ENCODE measurements at places on chromosomes 6 and 20.

DNA sequence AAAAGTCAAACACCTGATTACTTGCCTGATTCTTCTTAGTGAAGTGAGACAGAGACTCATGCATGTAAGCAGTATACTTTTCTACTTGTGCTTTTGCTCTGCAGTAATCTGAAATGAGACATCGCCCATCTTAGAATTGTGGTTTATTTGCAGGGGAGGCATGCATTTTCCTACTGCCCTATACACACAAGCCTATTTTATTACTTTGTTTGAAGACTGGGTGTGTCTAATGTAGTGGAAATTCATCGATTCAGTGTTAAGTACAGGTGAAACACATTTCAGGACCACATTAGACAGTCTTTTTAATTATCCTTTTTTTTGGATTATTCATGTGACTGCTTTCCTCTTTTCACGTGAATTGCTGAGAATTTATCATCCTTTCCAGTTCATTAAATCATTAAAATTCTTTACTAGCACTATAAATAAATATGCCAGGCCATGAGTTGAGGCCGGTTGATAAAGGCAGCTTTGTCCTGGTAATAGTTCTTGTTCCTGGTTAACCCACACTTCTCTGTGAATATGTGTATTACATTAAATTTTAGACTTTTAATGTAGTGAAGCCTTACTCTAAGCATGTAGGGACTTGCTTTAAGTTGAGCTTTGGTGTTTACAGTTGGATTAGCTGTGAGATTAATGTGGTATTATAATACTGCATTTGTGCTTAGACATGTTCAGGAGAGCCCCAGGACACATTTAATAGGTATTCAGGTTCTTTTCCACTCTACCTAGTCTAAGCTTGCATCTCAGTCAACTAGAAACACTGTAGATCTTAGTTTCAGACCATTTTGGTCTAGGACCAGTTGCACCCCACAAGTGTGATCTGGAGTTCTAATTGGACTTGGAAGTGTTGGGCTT is 10.8 kb upstream of the BTBD3 start:
- no peak for DNase-seq

DNA sequence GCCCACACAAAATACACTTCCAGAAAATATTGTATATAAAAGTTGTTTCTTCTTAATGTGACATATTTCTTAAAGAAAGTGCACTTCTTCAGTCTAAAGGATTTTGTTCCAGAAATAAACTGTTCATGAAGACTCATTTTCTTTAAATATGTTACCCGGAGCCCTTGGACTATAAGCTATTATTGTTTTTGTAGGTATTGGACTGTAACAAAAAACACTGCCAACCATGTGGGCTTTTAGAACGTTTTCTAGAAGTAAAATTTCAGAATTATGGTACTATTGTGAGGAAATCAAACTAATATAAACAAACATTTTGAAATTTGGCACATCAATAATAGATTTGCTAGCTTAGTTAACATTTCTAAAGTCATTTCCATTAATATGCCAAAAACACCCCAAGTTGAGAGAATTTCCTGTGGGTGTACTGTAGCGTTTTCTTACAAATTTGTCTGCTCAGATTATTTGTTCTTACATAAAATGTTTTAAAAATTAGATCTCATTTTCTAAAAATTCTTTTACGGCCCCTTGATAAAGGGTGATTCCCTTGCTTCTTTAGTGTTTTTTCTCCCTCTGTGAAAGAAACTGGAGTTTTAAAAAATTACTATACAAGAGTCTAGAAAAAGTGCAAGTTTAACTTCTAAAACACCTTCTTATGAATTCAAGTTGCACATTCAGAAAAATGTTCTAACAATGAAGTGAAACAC is 3.4 kb downstream of the NKX2-4 start:
- DNase-seq: no peak

- DNase-seq: no peak
Observed at GRCh38 chr6:168676552-168677322, 235.8 kb downstream of the SMOC2 start.

DNA sequence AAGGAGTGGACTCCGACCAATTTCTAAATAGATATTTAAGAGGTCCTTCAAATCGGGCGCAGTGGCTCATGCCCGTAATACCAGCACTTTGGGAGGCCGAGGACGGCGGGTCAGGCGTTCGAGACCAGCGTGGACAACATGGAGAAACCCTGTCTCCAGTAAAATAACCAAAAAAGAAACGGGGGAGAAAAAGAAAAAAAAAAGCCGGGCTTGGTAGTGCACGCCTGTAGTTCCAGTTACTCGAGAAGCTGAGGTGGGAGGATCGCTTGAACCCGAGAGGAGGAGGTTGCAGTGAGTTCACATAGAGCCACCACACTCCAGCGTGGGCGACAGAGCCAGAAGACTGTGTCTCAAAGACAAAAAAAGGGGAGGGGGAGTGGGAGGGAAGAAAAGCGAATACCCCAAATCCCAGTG is 53.3 kb upstream of the HFE start:
- peak; percentile 81 for DNase-seq

DNA sequence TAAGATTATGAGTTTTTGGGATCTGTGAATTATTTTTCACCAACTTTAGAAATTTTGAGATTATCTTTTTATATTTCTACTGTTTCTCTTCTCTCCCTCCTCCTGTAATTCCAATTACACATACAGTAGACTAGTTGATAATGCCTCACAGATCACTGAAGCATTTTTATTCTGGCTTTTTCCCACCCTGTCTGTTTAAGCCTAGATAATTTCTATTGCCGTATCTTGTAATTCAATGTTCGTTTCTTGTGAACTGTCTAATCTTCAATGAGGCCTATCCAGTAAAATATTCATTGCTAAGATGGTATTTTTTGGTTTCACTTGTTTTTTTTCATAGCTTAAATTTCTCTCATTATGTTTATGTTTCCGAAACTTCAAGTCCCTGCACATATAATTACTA is 12.0 kb downstream of the MDN1 start:
- DNase-seq: no peak

GRCh38 chr20:51720854-51721253 is 47.3 kb downstream of the ATP9A start:
- DNase-seq: no peak

GRCh38 chr6:4647414-4648365 is 128.5 kb upstream of the CDYL start:
- DNase-seq: peak; percentile 78

DNA sequence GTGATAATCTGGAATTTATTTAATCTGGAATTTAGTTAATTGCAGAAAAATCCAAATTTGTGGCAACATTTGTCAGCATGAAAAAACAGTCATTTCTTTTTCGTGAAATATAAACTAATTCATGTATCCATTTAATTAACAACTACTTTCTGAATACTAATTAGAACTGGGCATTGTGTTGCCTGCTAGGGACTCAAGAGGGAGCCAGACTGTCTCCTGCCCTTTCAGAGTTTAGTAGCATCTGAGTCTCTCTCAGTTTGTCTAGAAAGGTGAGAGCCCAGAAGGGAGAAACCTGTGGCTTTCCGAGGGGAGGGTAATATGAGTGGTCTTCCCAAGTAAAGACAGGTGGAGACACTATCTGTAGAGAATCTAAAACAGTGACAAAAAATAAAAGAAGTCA is 210.9 kb upstream of the HDDC2 start:
- DNase-seq: no peak

DNA sequence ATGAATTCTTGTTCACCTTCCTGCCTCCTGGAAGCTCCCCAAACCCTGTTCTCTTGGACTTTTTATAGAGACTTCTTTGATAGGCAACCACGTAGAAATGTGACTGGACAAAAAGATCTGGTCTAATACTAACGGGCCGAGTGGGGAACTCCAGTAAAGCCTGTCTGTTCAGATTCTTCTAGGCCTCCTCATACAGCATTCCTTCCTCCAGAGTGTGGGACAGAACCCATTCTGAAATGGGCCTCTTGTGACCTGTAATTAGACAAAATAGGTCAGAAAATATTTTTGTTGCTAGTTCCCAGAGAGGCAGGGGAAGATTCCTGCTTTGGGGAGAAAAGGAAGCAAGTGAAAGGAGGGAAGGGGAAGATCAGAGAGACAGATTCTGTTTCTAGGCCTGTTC is 374.3 kb downstream of the CDH26 start:
- DNase-seq: no peak

- DNase-seq: no peak
Observed at GRCh38 chr6:113873043-113873667, 16.0 kb downstream of the MARCKS start.

DNA sequence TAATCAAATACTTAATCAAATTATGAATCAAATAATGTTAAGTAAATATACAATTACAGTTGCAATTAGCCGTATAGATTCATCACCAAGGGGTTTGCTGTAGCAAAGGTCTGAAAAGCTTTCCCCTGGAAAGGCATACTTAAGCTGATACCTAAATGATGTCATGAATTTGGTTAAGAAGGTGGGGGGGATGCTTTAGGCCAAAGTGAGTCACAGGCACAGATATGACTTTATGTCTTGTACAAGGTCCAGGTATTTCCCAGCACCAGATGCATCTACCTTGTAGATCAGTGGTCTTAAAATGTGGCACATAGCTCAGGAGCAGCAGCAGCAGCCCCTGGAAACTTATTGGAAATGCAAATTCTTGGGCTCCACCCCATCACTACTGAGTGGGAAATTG is 557.3 kb upstream of the CDH4 start:
- no peak for DNase-seq

- no peak for DNase-seq
Observed at GRCh38 chr20:38880952-38881735, 45.1 kb upstream of the FAM83D start.

DNA sequence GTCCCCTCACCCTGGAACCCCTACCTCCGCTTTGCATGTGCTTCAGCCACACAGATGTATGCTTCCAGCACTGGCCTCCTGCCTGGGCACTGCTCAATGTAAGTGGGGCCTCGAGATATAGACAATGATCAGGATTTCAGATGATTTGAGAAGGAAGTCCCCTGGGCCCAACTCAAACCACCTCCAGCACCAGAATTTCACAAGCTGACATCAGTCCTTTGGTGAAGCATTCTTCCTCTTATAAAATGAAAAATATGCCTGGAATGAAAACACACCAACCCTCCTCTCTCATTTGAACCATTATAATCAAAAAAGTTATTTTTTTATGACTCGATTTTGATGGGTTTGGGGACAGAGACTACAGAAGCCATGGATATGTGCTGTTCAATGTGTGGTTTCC is 48.5 kb downstream of the BTBD3 start:
- DNase-seq: no peak

- no peak for DNase-seq
Observed at GRCh38 chr6:46838033-46838432, 44.8 kb downstream of the MEP1A start.

DNA sequence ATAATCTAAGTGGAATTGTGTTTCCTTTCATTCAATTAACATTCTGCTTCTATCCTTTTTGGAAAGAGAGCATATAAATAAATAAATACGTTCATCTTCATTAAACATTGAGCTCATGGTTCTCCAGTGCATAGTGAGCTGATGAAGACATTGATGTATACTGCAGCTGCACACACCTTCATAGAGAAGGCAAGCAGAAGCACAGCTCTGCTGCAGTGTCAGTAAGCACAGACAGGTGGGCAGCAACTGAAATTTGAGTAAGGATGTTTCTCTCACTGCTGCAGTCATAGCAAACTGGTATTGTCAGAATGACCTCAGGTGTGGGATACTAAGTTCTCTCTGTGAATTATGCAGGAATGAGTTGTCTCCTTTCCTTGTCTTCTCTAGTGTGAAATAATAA is 202.9 kb downstream of the DOK5 start:
- no peak for DNase-seq

DNA sequence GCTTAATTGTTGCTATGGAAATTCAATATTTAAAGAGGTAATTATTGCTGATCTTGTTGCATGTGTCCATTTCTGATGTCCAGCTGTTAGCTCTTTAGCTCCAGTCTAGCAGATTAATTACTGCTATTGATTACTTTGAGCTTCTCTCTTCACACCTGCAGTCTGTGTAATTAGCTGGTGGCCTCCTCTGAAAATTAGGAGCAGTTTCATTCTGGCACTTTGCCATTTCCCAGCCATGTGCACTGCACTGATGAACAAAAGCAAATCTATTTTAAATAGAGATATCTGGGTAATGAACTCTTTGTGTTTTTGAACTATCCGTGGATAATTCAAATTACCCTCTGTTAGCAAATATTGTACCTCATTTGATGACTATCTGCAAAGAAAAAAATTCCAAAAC is 275.9 kb downstream of the RNF144B start:
- DNase-seq: no peak

GRCh38 chr6:158448856-158449255 is 111.0 kb upstream of the TMEM181 start:
- DNase-seq: no peak

DNA sequence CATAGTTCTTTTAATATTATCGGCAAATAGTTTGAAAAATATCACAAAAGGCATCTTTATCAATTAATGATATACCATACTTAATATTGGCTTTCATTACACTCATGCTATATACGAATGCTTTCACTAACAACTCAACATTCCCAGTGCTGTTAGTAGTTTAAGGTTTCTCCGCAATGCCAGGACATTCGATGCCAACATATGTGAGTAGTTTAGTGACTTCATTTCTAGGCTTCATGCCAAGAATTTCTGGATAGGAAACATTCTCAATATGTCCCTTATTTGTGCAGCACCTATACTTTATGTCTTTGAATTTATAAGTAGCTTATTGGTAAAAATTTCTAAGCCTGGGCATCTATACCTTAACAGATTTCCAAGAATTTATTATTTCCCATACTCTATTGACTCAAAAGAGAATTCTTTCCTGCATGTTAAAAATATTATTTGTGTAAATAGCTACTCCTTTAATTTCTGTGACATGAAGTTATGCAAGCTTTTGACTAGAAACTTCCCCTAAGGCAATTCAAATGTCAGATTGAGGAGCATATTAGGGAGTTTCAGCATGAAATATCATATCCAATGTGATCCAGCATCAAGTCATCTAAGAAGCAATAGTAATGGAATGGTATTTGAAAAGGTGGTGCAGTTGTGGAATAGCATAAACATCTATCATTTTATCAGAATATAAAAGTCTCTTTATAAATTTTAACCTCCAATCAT is 236.0 kb upstream of the STXBP5 start:
- no peak for DNase-seq

DNA sequence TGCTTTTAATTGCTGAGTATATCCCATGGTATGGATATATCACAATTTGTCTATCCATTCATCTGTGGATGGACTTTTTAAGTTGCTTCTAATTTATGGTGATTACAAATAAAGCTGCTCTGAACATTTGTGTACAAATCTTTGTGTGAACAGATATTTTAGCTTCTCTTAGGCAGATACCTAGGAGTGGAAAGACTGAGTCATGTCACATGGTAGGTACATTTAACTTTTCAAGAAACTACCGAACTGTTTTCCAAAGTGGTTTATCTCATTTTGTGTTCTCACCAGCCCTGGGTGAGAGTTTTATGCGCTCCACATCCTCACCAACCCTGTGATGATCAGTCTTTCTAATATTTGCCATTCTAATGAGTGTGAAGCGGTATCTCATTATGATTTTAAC is 31.0 kb upstream of the ZNFX1 start:
- no peak for DNase-seq

GRCh38 chr6:81797591-81797990 is 45.1 kb upstream of the TENT5A start:
- no peak for DNase-seq

- no peak for DNase-seq
Observed at GRCh38 chr6:75281653-75282052, 2.9 kb downstream of the TMEM30A start.

GRCh38 chr20:43285170-43285569 is 95.5 kb upstream of the PTPRT start:
- DNase-seq: no peak

GRCh38 chr20:46580613-46581205 is 30.3 kb upstream of the OCSTAMP start:
- no peak for DNase-seq

All from left forelimb (tissue), 1 donor.